Colonic mucosa (tissue), 4 donors: ENCODE measurements at places on chromosomes 3 and 15.
A peak's percentile ranks its signal among the peaks of the same experiment; 100 is the strongest.

- DNase-seq = no peak
These were observed 104.5 kb downstream of the ADCY5 start for GRCh38 chr3:123344175-123344906.

GRCh38 chr3:90018779-90019178 lies 911.4 kb downstream of the EPHA3 start:
- DNase-seq = no peak

- DNase-seq = no peak
These were observed 662.3 kb downstream of the NAALADL2 start for GRCh38 chr3:175521406-175521805.

GRCh38 chr3:136620436-136620835 lies 131.7 kb downstream of the STAG1 start:
- no peak for DNase-seq

DNA sequence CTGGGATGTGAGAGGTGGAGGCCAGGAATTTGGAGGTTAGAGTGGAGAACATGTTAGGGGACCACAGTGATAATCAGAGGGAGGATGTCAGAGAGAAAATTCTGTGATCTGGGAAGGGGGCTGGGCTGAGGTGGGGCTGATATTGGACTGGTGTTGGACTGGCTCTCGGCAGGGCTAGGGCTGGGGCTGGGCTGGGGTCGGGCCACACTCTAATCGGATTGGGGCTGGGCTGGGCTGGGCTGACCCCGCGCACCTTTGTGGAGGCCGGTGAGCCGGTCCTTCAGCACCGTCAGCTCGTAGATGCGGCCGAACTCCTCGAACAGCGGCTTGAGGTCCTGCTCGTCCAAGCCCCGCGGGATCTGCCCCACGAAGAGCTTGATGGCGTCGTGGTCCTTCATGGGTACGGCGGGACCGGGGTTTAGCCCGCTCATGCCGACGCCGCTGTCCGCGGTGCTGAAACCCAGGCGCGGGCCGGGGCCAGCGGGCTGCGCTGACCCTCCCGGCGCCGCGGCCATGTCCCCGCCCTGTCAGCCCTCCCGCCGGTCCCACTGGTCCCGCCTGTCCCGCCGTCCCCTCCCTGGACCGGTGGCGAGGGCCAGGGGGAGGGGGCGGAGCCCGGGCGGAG lies 485 bp downstream of the CELF6 start:
- peak; percentile 60 for DNase-seq

GRCh38 chr3:130081351-130081881 lies at the start of gene ALG1L2:
Gene ALG1L2, plus strand, starts transcription at chr3:130081831. Its CDS starts 186 bp downstream, at chr3:130082017.
- DNase-seq = no peak

GRCh38 chr3:31384117-31384516 lies 148.6 kb upstream of the STT3B start:
- no peak for DNase-seq

- DNase-seq = no peak
These were observed 89.0 kb downstream of the C3orf85 start for GRCh38 chr3:109225516-109225915.

DNA sequence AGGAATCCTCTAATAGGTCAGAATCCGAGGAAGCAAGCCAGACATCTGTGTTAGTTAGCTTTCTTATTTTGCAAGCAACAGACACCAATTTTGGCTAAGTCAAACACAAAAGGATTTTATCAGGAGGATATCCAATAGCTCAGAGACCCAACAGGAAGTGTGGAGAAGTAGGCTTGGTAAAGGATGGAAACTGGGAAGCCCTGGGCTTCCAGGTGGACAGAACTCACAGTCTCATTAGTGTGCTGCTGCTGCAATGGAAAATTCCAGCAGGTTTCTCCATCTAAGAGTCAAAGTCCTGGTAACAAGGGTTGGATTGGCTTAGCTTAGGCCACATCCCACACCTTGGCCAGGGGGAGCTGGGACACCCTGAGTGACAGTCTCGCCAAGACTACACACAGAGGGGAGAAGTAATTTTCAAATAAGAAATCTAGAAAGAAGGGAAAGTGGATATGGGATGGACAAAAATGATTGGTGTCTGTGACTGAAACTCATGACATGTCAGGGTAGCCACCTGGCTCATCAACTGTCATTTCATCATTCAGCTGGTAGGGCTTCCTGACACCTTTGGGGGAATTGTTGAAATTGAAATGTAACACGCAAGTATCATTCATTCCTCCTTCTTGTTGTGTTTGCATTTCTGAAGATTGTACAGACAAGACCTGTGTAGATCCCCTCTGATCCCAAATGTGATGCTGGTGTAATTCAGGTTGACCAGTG lies 158.6 kb downstream of the THSD4 start:
- no peak for DNase-seq

- DNase-seq = no peak
These were observed 61.6 kb upstream of the CD200R1L start for GRCh38 chr3:112908252-112908651.

GRCh38 chr15:42493679-42494078 lies 1.8 kb upstream of the SNAP23 start:
- no peak for DNase-seq

- DNase-seq = no peak
These were observed 60.1 kb downstream of the ADAMTS9 start for GRCh38 chr3:64627471-64628321.

DNA sequence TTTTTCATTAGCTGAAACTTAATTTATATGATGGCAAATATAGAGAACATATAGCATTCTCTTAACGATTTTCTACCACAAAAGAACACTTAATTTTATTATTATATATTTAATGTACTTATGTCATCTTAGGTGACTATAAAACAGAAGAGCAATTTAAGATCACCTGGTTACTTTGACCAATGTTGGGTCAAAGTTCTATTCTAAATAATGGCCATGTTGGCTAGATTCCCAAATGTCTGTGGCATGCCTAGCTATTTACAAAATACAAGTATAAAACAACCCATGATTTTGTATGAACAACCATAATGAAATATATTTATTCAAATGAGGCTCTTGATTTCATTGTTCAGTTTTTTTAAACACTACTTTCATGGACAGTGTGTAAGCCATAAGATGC lies 200.9 kb downstream of the MCTP2 start:
- DNase-seq = no peak

DNA sequence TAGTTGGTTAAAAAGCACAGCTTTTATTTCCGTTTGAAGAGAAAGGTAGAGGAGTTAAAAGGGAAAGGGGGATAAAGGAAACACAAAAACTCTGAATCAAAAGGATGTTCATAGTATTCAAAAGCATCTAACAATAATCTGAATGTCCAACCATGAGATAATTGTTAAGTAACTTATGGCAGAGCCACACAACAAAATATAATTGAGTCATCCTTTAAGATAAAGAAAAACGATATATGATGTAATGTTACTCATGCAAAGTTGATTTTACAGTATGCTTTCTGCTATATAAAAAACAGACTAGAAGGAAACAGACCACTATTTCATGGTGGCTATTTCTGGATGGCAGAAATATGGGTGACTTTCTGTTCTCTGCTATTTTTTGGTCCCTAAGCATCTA lies 3.9 kb downstream of the XPC start:
- no peak for DNase-seq

- DNase-seq = no peak
These were observed 123.7 kb downstream of the ABHD5 start for GRCh38 chr3:43814461-43814860.

DNA sequence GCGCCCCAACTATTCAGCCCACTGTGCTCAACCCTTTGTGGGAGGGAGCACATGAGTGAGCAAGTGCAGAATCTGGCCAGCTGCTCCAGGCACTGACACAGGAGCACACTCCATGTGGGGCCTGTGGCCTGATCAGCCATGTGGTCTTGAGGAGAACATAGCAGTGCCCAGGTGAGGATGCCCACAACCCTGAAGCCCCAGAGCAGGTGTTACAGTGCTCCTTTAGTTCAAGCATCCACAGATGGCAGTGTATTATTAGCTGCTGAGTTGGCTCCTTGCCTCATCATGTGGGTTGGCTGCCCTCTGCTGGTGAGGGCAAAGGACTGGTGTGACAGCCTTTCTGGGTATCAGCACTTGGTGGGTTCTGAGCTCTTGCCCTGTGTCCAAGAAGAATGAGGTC lies 1588.2 kb downstream of the SI start:
- peak; percentile 44 for DNase-seq

DNA sequence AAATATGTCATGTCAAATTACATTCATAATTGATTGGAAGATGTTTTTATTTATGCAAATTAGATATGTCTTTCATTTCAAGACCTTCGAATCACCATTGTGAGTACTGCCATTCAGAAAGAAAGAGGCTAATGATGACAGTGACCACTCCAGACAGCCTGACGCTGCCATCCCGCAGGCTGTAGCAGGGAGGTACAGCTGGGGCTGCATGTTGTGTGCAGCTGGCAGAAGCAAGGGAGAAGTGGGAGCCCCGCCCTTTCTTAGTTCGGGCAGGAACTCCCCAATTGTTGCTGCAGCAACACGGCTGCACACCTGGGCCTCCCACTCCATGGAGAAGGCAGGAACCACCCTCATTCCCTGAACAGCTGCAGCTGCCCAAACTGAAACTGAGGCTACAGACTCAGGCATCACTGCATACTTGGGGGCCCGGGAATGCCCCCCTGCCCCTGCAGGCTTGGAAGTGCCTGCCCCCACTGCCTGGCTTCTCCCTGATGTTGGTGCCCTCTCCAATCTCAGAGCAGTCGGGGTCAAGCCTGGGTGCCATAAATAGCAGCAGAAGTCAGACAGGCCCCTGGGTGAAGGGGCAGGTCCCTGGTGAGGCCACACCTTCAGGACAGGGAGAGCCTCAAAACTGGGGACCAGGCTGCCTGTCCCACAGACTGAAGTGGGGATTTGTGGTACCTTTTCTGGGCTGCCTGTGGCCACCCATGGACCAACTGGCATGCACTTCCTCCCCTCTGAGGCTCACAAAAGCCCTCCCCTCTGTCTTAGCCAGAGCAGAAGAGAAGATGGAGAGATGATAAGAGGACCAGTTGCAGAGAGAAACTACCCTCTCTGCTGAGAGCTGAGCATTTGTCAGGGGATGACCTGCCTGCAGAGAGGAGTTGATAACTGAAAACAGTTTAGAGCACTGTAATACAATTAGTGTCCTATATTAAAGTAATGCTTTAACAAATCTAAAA lies 964.6 kb downstream of the SI start:
- no peak for DNase-seq

DNA sequence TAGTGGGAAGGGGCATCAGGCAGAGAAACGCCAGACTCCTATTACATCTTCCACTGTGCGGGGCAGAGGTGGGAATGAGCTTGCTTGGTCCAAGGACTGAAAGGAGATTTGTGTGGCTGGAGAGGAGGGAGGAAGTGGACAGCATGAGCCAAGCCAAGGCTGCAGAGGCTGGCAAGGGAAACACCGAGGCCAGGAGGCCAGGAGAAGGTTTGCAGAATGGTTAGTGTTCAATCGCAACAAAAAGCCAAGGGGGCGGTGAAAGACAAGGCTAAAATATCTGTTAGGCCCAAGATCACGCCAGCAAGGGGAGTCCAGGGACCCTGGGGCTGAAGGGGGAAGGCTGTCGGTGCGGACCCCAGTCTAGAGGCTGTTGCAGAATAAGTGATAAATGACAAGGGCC lies 75.8 kb downstream of the CPN2 start:
- no peak for DNase-seq

- DNase-seq = no peak
These were observed 398.5 kb upstream of the PROK2 start for GRCh38 chr3:72183489-72183888.

DNA sequence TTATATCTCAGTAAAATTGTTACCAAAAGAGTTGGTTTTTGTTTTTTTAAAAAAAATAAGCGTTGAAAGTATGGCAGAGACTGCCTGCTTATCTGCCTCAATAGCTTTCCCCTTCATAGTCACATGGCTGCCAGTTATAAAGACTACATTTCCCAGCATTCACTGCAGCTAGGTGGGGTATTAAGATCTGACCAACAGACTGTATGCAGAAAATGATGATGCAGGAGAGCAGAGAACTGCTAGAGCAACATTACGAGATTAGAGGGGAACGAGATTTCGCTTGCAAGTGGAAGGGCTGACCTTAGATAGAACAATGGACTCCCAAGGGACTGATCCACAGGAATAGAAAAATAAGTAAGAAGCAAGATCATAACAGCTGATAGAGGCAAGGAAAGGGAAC lies 14.3 kb downstream of the RHOA start:
- no peak for DNase-seq

DNA sequence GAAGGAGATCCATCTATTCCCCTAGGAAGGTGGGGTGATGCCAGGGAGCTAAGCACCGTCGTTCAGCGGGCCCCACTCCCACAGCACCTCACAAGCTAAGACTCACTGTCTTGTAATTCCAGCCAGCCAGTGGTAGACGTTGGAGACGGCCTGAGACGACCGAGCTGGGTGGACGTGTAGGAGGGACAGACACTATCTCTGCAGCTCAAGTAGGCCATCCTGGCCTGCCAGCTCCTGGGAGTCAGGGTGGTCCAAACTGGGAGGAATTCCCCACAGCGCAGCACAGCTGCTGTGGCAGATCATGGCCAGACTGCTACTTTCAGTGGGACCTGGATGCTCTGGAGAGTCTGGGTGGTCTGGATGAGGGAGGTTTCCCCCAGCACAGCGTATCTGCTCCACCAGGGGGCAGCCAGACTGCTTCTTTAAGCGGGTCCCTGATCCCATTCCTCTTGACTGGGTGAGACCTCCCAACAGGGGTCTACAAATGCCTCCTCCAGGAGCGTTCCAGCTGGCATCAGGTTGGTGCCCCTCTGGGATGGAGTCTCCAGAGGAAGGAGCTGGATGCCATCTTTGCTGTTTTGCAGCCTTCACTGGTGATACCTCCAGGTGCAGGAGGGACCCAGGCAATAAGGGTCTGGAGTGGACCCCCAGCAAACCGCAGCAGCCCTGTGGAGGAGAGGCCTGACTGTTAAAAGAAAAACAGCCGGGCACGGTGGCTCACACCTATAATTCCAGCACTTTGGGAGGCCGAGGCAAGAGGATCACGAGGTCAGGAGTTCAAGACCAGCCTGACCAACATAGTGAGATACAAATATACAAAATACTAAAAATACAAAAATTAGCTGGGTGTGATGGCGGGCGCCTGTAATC lies 27.6 kb downstream of the GNB5 start:
- no peak for DNase-seq

DNA sequence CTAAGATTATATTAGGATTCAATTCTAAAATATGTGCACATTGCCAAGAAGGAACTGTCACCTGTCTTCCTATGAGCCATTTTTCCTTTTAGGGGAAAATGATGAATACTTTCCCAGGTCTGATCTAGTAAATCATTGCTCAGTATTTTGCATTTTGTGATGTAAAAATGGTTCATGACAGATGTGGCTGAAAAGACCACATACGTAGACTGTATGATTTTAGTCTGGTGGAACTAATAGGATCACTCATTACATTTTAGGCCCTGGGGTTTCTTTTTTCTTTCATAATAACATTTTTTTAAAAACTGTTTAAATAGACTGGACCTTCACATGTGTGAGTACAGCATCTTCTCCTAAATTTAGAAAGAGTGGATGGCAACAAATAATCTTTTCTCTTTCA lies 201.7 kb upstream of the MLF1 start:
- DNase-seq = no peak

DNA sequence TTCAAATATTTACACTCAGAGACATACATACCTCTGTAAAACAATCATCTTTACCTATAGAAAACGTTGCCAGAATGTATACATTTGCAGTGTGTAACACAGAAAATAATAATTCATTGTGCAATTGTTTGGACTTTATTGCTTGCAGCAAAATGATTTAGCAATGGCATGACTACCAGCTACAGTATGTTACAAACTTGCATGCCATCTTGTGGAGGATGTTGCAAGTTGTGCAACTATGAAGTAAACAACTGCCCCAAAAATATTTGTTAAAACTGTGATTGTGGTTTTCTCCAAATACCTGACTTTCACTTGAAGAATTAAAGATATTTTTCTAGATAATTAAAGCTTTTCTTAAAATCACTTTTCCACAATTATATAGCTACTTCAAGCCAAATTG lies 27.1 kb upstream of the C3orf49 start:
- DNase-seq = no peak
